ENCODE measurements at places on chromosomes 12 and 14.

- DNase-seq, result no peak
Observed at GRCh38 chr14:105030836-105031396, 10.0 kb upstream of the CDCA4 start.

DNA sequence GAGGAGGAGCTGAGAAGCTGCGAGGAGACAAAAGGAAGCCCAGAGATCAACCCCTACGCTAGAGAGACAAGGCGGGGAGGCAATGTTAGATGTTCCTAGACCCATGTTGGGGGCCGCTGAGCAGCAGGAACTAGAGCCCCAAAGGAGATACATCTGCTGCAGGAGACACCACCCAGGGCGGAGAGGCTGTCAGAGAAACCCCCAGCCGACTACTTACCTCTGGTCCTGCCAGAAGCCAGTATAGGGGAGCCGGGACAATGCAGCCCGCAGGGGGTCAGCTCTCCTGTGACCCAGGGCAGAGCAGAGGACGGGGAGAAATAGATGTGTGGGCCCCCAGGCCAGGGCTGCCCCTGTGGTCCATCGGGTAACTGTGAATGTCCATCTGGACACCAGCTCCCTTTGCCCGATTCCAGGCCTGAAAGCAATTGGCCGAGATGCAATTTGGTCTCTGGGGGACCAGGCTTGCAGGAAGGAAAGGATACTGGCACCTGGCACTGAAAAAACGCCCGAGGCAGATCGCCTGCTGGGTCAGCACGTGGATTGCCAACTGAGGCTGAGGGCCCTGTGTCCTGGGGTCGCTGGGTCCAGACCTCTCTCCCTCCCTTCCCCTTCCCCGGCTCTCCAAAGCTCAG, 34.9 kb downstream of the SYNE3 start:
- DNase-seq, result no peak

DNA sequence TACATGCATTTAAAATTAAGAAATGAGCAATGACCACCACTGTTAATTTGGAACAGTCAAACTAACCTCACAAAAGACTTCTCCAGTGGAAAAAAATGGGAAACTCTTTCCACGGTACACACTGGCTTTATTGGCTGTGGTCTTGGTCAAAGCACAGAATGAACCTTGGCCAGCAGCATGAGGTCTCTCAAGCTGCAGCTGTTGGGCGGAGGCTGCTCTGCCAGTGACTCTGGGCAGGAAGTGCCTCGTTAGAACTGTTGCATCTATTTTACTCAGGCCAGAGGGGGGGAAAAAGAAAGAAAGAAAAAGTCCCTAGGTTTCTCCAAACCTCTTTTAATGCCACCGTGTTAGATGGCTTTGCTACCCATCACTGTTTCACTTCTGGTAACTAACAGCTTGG, 279.8 kb upstream of the DIO2 start:
- DNase-seq, result peak; percentile 78

DNA sequence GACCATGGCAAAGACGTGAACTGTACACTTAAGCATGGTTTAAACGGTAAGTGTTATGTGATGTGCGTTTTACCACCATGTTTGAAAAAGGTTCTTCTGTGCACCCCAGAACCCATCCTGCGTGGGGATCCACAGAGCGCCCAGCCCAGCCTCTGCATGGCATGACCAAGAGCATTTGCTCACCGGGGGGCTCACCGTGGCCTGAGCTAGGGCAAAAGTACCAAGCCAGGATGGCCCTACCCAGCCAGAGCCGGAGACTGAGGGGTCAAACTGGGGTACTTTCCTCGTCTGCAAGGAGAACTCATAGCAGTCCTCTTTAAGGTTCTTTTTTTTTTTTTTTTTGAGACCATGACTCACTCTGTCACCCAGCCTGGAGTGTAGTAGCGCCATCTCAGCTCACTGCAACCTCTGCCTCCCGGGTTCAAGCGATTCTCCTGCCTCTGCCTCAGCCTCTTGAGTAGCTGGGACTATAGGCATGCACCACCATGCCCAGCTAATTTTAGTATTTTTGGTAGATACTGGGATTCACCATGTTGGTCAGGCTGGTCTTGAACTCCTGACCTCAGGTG, 16.4 kb upstream of the ANKRD9 start:
- no peak for DNase-seq

- peak; percentile 89 for DNase-seq
Observed at GRCh38 chr12:21751517-21751916, 23.0 kb downstream of the KCNJ8 start.

DNA sequence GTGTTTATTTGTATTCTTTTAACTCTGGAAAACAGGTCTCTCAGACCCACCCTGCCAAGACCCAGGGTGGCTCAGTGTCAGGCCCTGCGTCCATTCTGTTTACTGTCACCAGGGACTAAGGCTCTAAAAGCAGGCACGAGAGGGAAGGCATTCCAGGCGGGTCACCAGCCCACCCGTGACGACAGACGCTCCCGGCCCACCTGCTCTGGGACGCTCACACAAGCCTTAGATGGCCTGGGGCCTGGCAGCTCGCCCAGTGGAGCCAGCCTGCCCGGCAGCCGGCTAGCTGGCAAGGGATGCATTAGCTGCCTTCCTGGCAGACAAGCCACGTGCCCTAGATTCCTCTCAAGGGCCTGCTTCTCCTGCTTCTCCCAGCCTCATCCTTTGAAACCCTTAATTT, 9.2 kb upstream of the NUAK1 start:
- DNase-seq, result no peak

GRCh38 chr12:76701690-76702089, 62.2 kb upstream of the ZDHHC17 start:
- no peak for DNase-seq

DNA sequence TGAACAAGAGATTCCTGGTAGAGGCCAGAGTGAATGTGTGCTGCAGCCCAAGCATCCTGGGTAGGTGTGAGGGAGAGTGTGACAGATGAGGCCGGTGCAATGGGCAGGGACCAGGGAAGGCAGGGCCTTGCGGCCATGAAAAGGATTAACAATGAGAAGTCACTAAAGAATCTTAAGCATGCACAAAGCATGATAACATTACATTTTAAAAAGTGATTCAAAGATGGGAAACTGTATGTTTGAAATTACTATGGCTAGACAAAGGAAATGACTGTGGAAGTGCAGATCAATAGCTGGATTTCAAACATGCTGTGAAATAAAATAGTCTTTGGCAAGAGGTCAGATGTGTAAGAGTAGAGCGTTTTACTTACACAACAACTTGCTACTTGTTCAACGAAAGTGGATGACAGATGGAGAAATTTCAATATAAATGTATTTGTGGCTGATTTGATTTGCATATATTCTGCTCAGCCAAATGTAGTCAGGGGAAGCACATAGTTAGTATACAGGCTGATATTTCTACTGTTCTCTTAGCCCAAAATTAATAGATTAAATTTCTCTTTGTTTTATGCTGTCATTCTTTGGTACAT, 175.5 kb downstream of the CCDC59 start:
- peak; percentile 8 for DNase-seq

DNA sequence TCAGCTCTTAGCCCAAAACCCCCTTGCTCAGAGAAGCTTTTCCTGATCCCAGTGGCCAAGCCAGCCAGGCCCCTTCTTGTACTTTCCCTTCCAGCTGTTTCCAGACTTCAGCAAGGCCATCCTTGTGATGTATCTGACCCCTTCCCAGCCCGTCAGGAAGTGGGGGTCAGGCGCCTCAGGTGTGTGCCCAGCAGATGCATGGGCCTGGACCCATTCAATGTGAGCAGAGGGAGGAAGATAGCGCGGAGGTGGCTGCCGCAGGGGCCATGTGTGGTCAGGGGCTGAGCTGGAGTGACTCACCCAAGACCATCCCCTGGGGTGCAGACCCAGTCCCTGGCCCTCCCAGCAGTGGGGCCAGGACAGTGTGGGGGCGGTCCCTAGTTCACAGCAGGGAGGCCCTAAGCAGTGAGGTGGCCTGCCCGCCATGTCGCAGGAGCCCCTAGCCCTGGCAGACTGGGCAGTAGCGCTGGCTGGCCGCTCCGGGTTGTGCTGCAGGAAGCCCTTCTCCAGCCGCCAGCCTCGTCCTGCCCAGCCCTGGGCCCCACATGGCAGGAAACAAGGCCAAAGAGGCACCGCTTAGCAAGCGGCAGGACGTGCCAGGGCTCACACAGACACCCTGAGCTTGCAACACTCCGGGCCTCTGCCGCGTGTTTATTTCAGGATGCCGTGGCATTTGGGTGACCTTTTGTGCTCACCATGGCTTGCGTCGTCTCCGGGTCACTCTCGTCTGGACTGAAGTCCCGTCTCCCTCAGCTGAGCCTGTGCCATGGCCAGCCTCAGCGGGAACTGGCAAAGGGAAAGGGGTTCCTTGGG, 12.0 kb downstream of the ADSS1 start:
- DNase-seq, result peak; percentile 81

- DNase-seq, result peak; percentile 21
Observed at GRCh38 chr14:91890291-91890749, 23.0 kb upstream of the TC2N start.

DNA sequence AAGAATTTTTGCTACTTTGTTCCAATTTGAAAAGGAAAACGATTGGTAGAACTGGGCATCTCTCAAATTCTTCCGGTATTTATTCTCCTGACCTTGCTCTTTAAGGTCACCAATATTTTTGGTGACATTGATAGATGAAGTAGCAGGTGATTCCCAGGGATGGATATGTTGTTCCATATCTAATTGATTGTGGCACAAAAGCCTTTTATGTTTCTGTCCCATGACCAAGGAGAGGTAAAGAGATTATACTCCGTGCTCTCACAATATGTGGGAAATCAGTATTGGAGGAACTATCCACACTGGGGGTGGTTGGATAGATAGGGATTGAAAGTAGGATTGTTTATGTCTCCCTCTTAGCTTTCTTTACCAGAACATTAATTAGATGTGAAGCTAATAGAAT, 61.7 kb upstream of the LRIG3 start:
- no peak for DNase-seq

- DNase-seq, result no peak
Observed at GRCh38 chr14:47919997-47920396, 244.6 kb upstream of the MDGA2 start.

DNA sequence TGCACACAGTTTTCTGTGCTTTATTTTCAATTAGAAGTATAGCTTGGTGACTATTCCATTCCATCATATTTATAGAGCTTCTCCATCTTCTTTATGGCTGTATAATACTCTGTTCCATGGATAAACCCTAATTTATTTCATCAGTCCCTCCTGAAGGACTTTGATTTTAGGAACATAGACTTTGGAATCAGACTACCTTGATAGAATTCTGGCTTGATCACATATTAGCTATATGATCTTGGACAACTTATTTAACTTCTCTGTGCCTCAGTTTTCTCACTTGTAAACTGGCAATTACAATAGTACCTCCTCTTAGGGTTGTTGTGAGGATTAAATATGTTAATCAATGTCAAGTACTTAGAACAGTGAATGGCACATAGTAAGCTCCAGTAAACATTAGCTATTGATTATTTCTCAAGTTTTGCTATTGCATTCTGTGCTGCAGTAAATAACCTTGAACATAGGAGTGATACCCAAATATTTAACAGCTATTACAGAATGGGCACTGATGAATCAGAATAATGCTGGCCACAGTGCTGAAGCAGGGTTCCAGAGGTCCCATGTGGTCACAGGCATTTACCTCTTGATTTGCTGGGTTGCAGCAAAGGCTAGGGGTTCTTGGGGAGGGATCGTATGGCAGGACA, 12.2 kb upstream of the NR1H4 start:
- DNase-seq, result no peak

- no peak for DNase-seq
Observed at GRCh38 chr12:28427046-28427445, 236.8 kb downstream of the CCDC91 start.

DNA sequence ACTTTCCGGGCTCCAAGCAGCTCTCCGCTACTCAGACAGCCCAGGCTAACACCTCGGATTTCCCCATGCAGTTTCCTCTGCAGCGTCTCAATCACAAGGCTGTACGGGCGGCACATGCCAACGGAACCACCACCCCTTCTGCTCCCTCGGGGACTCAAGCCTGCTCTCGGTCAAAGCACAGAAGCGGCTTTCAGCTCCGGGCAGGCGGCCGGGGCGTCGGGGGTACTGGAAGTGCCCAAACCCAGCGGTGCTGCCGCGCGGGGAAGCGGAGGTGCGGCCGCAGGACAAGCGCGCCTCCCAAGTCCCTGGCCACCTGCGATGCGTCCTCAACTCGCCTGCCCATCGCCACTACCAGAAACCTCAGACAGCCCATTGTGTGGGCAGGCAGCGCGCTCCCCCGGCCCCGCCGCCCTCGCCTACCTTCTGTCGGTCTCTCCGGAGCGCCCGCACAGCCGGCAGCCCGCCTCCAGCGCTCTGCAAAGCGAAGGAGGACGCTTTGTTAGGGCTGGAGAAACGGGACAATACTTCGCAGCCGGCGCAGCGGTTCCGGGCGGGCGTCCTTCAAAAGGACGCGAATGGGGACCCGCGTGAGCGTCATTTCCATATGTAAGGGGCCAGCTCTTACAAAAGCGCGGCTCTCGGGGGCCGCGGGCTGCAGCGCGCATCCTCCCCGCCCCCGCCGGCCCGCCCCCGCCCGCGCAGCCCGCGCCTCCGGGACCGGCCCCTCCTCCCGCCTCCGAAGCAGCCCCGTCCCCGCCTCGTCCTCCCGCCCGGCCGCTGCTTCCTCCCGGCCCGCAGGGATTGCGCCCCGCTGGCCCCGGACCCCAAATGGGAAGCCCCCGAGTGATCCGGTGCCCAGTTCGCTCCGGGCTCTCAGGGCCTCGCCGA, 674 bp downstream of the NIN start:
- DNase-seq, result peak; percentile 54

DNA sequence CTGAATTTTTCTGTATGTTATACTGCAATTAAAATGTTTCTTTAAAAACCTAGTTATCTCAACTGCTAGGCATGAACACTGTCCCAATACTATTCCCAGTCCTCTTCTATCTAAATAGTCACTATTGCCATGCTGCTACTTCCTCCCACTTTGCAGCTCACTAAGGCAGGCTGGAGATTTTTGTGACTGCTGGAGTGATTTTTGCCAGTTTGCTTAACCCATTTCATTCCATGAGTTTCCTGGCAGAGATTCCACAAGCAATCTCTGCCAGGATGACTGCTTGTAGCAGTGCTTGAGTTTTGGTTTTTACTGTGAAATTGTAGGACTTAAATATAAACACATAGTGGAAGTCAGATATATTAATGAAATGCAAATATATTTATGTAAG, 80.8 kb downstream of the BHLHE41 start:
- DNase-seq, result no peak

GRCh38 chr12:26748741-26749431, 84.1 kb downstream of the ITPR2 start:
- peak; percentile 82 for DNase-seq

GRCh38 chr12:6335451-6336078, 6.3 kb downstream of the TNFRSF1A start:
- DNase-seq, result peak; percentile 90

DNA sequence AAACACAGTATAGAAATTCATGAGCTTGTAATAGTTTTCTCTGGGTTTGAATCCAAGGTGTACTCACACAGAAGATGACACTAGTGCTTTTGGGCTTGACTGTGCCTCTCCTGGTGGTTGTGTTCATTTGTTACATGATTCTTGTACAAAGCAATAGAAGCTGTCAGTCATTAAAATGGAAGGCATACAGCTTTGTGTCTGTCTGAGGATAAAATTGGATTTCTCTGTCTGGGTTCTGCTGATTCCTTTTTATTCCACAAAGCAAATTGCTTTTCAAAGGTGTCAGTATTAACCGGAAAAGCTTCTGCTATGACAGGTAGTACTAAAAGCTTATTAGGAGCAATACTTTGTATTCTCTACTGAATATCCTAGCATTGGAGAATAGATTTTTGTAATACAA, 361.2 kb downstream of the SLC6A15 start:
- DNase-seq, result no peak

- peak; percentile 66 for DNase-seq
Observed at GRCh38 chr14:68473794-68474193, 319.1 kb downstream of the ZFP36L1 start.
